ENCODE measurements at places on chromosomes 5 and 9.

DNA sequence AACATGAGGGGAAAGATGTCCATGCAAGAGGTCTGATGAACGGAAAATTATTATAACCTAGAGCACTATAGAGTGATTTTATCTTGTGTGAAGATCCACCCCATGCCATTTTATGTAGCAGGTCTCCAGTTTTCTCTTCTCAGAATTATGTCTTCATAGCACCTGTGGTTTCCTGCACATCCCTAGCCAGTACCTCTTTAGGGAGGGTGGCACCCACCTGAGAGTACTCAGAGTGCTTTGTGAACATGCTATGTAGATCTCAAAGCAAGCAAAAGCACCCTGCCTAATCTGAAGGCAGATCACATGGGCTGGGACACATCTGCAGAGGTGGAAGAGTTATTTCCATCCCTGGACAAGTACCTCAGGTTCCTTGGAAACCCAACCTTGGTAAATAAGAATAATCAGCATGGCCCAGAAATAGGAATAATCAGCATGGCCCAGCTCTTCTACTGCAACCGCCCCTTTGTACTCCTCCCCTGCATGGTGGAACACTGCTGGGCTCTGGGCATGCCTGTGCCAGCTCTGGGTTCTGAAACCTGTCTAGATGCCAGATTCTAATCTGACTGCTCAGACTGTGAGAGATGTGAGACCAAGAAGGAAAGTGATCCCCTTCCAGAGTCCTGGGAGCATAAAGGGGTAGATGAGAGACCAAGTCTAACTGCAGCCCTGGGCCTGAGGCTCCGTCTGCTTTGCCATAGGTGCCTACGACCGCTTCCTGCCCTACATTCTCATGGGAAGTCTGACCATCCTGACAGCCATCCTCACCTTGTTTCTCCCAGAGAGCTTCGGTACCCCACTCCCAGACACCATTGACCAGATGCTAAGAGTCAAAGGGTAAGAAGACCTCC is 23.7 kb downstream of the SLC22A5 start:
- DNase-seq: no peak

- no peak for DNase-seq
Measured at GRCh38 chr9:8424786-8425410, 625.3 kb upstream of the DMAC1 start.

DNA sequence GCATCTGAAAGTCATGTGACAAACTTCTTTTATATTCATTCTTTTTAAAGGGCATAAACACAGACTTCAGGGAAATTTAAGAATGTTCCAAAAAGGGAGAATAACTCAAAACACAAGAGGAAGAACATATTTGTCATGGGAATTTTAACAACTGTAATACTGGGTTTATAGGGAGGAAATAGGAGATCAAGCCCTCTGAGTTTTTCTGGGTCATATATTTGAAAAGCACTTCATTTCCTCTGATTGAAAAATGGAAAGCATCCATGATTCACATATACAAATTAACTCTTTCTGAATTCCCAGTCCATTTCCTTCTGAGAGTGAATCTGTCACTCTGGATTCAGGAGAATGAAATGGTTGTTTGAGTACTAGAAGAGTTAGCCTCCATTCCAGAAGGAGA is 26.8 kb downstream of the LURAP1L start:
- no peak for DNase-seq

- no peak for DNase-seq
Measured at GRCh38 chr5:7488734-7489133, 92.8 kb downstream of the ADCY2 start.

DNA sequence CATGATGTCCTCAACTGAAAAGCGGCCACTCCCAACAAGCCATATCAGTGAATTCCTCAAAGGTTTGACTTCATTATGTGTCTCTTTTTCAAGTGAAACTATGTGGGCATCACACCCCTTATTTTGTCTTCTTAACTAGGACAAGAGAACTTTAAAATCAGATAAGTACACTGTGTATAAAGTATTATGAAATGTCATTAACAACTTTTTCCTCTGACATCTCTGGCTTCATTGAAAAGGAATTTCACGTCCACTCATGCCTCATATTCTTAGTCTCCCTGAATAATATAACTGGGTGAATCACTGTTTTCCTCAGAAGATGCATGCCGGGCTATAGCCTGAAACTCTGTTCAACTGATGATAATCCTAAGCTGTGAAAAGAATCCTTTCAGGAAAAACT is 415.8 kb downstream of the ACTL7B start:
- no peak for DNase-seq

DNA sequence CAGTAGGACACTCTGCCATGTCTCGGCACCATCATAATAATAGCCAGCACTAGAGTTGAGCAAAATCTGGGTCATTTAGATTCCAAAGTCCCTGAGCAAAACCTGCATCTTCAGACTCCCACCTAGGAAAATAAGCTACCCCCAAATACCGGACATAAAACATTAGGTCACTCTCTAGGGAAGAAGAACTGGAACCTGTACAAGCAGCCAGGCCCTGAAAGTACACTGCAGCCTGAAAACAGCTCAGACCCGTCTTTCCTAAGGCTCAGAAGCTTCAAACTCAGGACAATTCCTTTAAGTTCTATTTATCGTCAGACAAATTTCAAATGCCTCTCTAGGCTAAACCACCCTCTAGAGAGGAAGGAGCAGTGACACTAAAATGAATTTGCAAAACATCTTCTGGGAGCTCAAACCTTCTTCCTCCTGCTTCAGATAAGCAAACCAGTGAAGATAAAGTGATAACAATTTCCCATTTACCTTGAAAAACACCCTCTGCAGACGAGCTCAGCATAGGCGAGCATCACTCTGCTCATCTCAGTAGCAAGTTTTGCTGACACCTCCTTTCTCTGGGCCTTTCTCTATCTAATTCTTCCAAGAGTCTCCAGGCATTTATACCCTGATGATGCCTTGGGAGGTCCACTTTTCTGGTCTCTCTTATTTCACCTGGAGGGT is 34.0 kb downstream of the ADAM19 start:
- no peak for DNase-seq

GRCh38 chr9:76687861-76688391 is 76.3 kb upstream of the PCA3 start:
- no peak for DNase-seq

- DNase-seq: no peak
Measured at GRCh38 chr5:4730279-4730678, 409.9 kb upstream of the ADAMTS16 start.

Measured in effector memory CD8-positive, alpha-beta T cell (primary cell).